Stimulated activated CD4-positive, alpha-beta T cell treated with anti-CD3 and anti-CD28 coated beads, Interleukin-4, amount 100 ng/mL, for 1 hour (primary cell): ENCODE measurements at places on chromosomes 12 and 14.

GRCh38 chr12:123131879-123132402, 18.9 kb downstream of the PITPNM2 start:
- peak; percentile 15 for DNase-seq

- no peak for DNase-seq
Observed at GRCh38 chr12:108860443-108860842, 3.1 kb upstream of the SSH1 start.

- no peak for DNase-seq
Observed at GRCh38 chr12:86158956-86159355, 97.2 kb downstream of the MGAT4C start.

- DNase-seq: no peak
Observed at GRCh38 chr12:2642176-2642892, 152.4 kb upstream of the FKBP4 start.

DNA sequence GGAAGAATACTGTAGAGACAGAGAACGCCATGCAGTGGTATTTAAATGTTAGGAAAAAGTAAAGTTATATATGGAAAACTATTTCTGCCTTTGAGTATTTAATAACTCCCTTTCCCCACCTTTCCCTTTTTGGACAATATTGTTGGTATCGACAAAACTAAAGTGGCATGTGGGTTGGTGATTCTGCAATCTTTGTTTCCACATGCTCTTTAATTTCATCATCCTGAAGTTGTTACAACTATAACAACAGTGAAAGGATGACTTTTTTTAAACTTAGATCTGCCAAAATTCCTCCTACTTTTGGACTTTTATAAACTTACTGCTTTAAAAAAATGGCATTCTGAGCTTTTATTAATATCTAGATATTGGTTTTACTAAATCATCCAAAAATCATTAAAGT, 25.3 kb downstream of the TTC8 start:
- DNase-seq: no peak

GRCh38 chr12:107539196-107539939, 146.2 kb upstream of the PWP1 start:
- no peak for DNase-seq

DNA sequence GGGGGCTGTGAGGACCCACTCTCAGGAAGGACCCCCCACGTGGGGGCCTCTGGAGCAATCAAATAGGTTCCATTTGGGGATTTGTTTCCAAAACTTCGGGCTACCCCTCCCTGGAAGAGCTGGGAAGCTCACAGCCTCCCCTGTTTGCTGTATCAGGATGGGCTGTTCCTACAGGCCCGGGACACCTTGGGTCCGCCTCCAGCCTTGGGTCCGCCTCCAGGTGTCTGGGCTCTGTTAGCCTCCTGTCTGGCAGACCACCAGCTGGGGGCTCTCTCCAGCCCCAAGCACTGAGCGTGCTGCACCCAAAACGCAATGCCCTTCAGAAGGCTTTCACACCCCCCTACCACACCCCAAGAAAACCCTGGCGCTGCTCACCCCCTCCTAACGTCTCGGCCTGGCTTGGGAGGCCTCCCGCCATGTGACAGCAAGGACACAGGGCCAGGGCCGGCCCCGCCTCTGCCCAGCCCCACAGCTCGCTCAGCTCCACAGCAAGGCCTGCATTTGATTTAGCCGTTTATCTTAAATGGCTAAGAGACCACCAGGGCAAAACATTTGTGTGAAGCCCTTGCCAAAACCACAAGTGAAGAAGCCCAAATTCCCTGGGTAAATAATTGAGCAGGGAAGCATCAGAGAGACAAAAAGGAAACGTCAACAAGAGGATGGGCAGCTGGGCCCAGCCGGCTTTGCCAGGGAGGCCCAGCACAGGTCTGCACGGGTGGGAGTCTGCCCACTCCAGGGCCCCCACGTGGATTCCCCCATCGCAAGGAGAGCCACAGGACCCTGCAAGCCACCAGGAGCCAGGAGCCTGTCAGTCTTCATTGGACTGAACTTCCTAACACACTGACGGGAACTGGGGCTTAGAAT, 39.9 kb downstream of the BCL11B start:
- DNase-seq: no peak

- no peak for DNase-seq
Observed at GRCh38 chr14:57847096-57847495, 18.8 kb downstream of the SLC35F4 start.

GRCh38 chr12:30967026-30967425, 40.5 kb downstream of the TSPAN11 start:
- no peak for DNase-seq

GRCh38 chr12:83763425-83763824, 1076.7 kb downstream of the TMTC2 start:
- DNase-seq: no peak

DNA sequence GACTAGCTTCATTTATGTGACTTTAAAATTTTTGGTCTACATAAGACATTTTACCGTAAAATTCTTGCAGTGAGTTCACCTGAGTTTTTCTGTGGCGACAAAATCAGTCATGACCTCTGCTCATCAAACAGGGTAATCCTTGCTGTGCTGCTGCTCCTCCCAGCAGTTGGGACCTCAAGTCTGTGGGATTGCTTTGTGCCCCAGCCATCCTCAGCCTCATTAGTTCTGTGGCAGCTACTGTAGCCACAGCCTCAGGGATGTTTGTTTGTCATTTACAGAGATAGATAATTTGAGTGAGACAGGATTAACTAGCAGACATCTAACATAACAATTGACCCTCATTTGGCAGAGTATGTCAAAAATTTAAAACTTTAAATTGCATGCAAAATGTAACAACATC, 357.0 kb downstream of the PCNX1 start:
- DNase-seq: no peak
